ENCODE measurements at places on chromosomes 11 and 22.

- DNase-seq = peak; percentile 13
Measured at GRCh38 chr11:119696378-119697222, 32.4 kb downstream of the NECTIN1 start.

GRCh38 chr22:31905356-31905755 lies 39.0 kb upstream of the YWHAH start:
- no peak for DNase-seq

- no peak for DNase-seq
Measured at GRCh38 chr22:49340406-49340805, 487.3 kb downstream of the BRD1 start.

GRCh38 chr22:48900327-48900597 lies 927.4 kb downstream of the BRD1 start:
- DNase-seq = no peak

DNA sequence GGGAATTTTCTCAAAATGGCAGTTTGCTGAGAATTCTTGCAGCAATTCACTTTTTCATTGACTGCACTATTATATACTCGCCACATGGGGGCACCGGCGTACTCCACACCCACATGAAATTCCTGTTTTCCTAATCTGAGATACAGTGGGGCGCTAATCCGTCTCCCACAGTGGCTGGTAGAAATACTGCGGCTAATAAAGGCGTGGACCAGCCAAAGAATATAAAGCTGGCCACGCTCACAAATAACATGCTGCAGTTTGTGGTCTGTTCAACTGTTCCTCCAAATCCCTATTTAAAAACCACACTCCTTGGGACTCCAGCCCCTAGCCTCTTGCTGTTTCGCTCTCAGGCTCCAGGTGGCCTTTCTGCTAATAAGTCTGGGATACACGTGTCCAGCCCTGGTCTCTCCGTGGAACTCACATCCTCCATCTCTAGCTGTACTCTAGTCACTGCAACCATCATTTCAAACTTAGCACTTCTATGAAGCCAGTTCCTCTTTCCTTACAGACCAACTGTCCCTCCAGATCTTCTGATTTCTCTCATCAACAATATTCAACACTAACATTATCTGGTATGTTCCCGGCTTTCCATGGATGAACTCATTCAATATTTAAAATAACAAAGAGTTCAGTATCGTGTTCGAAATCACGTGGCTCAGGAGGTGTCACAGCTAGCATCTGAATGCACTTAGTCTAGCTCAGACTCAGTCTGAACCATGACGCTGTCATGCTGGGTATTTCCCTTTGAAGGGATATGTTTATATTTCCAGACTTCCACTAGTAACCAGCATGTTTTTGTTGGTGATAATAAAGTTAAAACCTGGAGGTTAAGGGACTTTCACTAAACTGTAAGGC lies 22.0 kb downstream of the TBRG1 start:
- peak; percentile 57 for DNase-seq

- DNase-seq = no peak
Measured at GRCh38 chr22:39220890-39221850, 23.6 kb downstream of the PDGFB start.

Measured in DMS79 (cell line).